Activated CD8-positive, alpha-beta T cell treated with anti-CD3 and anti-CD28 coated beads, Interleukin-2, amount 10 ng/mL, durations not matched to agents 7 days and 5 days (primary cell): ENCODE measurements at places on chromosomes 16 and 17. TPM values are rescaled to one million over a fixed set of nuclear protein-coding genes. Genes with fewer than 3 reads are reported as not detected.

- no peak for DNase-seq
- H3K36me3 ChIP-seq, result no peaks in the 10 kb centered on the region
- no peak overlapping the region for H3K4me3 ChIP-seq
Measured at GRCh38 chr16:68488554-68488953, 40.2 kb upstream of the SMPD3 start.

The PABPN1L gene
- total RNA-seq, result not detected

DNA sequence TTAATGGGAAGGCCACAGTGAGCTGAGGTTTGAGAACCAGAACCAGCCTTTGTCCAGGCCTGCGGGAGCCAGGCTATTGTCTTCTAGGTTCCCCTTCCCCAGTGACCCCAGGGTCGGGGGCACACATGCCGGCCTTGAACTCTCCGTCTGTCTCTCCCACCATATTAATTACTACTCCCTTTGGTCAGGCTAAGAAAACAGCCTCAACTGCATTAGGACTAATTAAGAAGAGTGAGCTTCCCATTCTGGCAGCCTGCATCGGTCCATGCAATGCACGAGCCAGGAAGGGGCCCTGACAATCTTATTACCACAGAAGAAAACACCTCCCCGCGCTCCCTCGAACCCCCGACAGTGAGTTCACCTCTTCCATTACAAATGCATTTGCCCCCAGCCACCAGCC, 380.2 kb upstream of the ZFHX3 start:
- no peak overlapping the region for H3K4me3 ChIP-seq

GRCh38 chr17:74921026-74921681, 1.9 kb downstream of the USH1G start:
- H3K4me3 ChIP-seq, result no peak overlapping the region
- DNase-seq, result no peak
- H3K27me3 ChIP-seq, result peaks cover 38% of the 10 kb centered on the region
- H3K4me1 ChIP-seq, result peaks cover 5% of the 10 kb centered on the region
- no peak overlapping the region for H3K27ac ChIP-seq

GRCh38 chr16:4500272-4500671, 24.1 kb downstream of the HMOX2 start:
- H3K4me1 ChIP-seq, result peaks cover 72% of the 10 kb centered on the region
- H3K36me3 ChIP-seq, result peaks cover 49% of the 10 kb centered on the region
- H3K27me3 ChIP-seq, result no peaks in the 10 kb centered on the region
- DNase-seq, result no peak

The VAT1L gene
- total RNA-seq, result not detected

The C16orf95 gene
- total RNA-seq, result 9.4 TPM
